ENCODE measurements at places on chromosomes 2 and 18. TPM values are rescaled to one million over a fixed set of nuclear protein-coding genes. Genes with fewer than 3 reads are reported as not detected.

PTH2R gene
- total RNA-seq: not detected

HOXD13 gene
- total RNA-seq: not detected

TDRD15 gene
- not detected for total RNA-seq

GLI2 gene
- total RNA-seq: 3.2 TPM

CSRNP3 gene
- total RNA-seq: 3.0 TPM

NCK2 gene
- total RNA-seq: 32.4 TPM

GALNT14 gene
- 0.66 TPM for total RNA-seq

WDCP gene
- total RNA-seq: 11.2 TPM

FER1L5 gene
- 1.9 TPM for total RNA-seq

ATOH8 gene
- total RNA-seq: 55.9 TPM

SERPINB2 gene
- total RNA-seq: 6.5 TPM

STARD6 gene
- total RNA-seq: not detected

REG3A gene
- total RNA-seq: not detected

MTX2 gene
- total RNA-seq: 20.8 TPM

INSIG2 gene
- 11.6 TPM for total RNA-seq

TMEM247 gene
- not detected for total RNA-seq

ACKR3 gene
- 3.0 TPM for total RNA-seq

All from smooth muscle cell of trachea (primary cell).